ENCODE measurements at places on chromosomes 2 and 18.

DNA sequence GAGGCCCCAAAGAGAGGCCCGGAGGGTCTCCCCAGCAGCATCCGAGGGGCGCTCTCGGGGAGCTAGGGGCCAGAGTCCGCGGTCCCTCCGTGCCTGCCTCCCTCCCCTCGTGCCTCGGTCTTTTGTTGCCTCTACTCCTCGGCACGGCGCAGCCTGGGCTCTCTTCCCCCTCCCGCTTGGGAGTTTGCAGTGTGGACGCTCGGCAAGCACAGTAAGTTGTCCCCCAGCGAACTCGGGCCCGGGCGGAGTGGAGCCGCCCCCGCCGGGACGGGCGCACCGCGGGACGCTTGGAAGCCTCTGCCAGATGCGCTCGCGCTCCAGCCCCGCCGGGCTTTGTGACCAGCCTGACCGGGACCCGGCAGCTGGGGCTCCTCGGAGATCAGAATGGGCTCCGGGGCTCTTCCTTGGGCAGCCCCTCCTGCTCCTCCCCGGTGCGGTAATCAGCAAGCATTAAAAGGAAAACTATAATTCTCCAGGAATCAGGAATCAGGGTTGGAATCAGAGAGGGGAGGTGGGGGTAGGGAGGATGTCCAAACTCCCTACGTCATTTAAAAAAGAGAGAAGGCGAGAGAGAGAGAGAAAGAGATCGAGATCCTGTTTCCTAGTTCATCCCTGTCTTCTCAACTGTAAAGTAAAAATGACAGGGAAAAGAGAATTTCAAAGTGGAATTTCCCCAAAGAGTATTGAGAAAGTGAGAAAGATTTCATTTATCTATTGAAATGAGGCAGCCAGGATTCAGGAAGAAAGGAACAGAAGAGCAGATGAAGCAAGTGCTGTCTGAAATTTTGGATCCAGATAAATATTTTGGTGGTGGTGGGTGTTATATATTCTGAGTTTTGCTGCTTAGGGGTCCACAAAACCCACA lies 786 bp upstream of the TMEM200C start:
- peak; percentile 88 for DNase-seq

- peak; percentile 59 for DNase-seq
Observed at GRCh38 chr2:110105608-110106467, 9.8 kb downstream of the MALL start.

GRCh38 chr18:52489396-52490306 lies 149.7 kb downstream of the DCC start:
- peak; percentile 99 for DNase-seq

DNA sequence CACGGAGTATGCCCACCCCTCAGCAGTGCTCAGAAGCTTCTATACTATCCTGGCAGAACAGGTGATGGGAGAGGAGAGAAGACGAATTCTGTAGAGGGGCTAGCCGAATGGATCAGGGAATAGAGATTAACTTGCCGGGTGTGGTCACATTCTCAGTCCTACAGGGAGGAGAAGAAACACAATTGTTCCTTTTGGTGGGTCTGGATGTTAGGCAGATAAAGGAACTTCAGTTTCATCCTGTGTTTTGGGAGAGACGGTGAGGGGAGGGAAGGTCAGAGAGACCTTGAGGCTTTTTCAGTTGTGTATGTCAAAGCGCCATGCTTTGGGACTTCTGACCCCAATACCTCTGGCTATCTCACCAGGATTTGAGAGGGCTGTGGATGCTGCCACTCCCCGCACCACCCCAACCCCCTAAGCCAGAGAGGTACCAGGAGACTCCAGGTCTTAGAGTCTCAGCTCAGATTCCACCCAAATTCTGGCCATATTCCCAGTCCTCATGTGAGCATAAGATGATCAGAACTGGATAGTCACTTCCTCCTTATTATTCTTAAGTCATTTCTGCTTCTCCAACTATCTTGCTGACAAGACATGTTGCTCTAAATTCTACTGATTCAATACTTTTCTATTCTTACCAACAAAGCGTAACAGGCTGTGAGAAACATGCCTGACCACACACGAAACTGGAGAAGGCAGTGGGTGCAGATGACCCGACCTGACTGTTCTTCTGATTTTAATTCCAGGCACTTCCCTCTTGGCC lies 2.3 kb upstream of the TMEM37 start:
- no peak for DNase-seq

GRCh38 chr2:200968162-200968561 lies 4.7 kb upstream of the ORC2 start:
- DNase-seq = no peak

Measured in NCI-H69 (cell line).